B cell (primary cell): ENCODE measurements at places on chromosomes 11 and 22. TPM values are rescaled to one million over a fixed set of nuclear protein-coding genes. Genes with fewer than 3 reads are reported as not detected.

RAB3IL1 gene
- 0.29 TPM in 1 of 2 replicates, not detected in the other for total RNA-seq

OR2AT4 gene
- total RNA-seq = not detected in 2 replicates

SLN gene
- total RNA-seq = not detected in 2 replicates

DNA sequence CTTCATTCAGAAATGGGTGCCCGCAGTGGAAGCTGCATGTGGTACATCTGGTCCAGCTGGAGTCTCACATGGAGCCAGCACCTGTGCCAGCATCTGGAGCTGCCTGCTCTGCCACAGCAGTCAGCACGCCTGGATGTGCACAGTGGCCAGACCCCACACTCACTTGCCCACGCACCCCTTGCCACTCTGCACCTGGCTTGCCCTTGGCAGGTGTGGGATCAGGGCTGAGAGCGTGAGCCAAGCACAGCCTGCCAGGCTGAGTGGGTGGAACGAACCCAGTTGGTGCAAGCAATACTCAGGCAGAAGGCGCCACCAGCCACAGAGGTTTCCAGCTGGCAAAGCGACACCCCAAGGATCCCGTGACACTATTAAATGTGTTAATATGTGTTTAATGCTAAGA, 95.5 kb upstream of the AMOTL1 start:
- no peak for DNase-seq
- no peaks in the 10 kb centered on the region for H3K4me1 ChIP-seq
- H3K27ac ChIP-seq = no peak overlapping the region

DNA sequence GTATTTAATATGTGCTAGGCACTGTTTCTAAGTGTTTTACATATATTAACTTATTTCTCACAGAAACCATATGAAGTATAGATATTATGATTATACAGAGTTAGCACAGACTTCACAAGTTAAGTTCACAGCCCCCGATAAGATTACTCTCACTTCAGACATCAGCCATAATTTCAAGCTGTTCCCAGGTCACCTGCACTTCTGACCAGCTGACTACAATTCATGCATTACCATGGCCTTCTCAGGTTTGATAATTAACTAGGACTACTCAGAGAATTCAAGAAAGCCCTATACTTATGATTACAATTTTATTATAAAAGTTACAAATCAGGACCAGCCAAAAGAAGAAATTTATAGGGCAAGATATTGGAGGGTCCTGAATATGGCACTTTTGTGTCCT, 68.2 kb upstream of the RRM1 start:
- H3K4me3 ChIP-seq = no peak overlapping the region
- no peak overlapping the region for H3K27ac ChIP-seq
- H3K36me3 ChIP-seq = peaks cover 38% of the 10 kb centered on the region

DNA sequence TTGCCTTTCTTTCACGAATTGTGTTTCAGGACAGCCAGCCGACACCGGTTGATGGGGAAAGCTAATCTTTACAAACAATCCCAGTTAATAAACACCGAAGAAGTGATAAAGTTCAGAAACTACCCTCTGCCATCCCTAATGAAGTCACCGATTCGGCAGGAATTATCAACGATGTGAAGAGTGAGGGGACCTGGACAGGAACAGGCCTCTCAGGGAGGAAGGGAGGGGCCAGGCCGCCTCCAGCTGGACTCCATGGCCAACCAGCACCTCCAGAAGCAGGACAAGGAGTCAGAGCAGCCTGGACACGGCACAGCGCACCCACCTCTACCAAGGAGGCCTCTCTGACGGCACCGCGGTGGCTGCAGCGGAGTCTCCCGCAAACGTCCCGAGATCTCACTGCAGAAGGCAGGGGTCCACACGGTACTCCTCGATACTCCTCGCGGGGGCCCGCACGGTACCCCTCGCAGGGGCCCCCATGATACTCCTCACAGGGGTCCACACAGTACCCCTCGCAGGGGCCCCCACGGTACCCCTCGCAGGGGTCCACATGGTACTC, 3.9 kb downstream of the TOLLIP start:
- no peaks in the 10 kb centered on the region for H3K27me3 ChIP-seq
- DNase-seq = no peak
- peaks cover 33% of the 10 kb centered on the region for H3K4me1 ChIP-seq
- no peak overlapping the region for H3K4me3 ChIP-seq
- no peak overlapping the region for H3K27ac ChIP-seq

DNA sequence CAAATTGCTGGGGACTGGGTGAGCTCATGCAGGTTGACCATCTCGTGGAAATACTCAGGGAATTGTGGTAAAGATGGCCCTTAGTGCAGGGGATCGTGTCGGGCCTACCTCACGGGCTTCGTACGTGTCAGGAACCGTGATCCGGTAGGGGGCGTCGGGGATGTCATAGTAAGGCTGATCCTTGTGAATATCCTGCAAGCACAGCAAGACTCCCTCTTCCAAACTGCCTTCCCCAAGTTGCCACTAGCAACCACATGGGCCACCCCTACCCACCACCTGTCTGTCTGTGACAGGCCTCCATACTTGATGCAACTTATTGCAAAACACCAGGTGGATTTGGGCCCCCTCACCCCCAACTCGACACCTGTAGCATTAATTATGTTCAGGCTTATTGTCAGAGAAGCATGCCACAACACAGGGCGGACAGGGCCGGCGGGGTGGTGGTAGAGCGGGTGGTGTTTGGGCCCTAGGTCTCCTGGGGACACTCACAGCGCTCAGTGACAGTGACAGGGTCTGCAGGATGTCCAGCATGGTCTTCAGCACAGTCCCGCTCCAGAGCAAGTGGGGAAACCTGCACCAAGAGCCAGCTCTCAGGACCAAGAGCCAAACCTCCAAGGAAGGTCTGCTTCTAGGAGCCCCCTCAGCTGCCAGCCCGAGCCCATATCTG, 22.6 kb upstream of the SERPIND1 start:
- no peak overlapping the region for H3K27ac ChIP-seq
- H3K4me3 ChIP-seq = no peak overlapping the region
- H3K36me3 ChIP-seq = peaks cover 41% of the 10 kb centered on the region
- DNase-seq = no peak
- no peaks in the 10 kb centered on the region for H3K27me3 ChIP-seq

DNA sequence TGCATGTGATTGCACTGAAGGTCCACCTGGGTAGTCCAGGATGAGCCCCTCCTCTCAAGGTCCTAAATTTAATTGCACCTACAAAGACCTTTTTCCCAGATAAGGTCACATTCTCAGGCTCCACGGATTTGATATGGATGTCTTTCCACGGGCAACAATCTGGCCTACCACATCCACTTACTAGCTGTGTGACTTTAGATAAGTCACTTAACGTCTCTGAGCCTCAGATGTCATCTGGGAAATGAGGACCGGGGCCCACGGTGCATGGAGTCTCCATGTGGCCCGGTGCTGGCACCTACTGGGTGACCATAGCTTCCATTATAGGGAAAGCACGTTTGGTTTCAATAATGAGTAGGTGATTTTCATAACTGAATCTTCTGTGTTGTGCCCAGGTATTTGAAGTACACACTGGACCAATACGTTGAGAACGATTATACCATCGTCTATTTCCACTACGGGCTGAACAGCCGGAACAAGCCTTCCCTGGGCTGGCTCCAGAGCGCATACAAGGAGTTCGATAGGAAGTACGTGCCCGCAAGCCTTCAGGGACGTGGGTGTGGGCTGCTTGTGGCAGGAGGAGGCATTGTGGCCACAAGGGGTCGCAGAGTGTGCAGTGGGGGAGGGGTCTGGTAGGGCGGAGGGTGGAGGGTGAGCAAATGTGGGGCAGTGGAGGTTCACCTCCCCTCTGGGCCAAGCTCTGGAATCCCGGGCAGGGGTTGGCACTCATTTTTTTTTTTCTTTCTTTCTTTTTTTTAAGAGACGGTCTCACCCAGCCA, 55.7 kb downstream of the ARHGAP8 start:
- H3K27me3 ChIP-seq = no peaks in the 10 kb centered on the region
- H3K36me3 ChIP-seq = no peaks in the 10 kb centered on the region
- DNase-seq = no peak
- no peaks in the 10 kb centered on the region for H3K4me1 ChIP-seq
- H3K4me3 ChIP-seq = no peak overlapping the region
